Psoas muscle (tissue), 8 donors: ENCODE measurements at places on chromosomes 16 and 17. TPM values are rescaled to one million over a fixed set of nuclear protein-coding genes. Genes with fewer than 3 reads are reported as not detected.

PYDC1 gene
- not detected for polyA plus RNA-seq

SLC6A2 gene
- polyA plus RNA-seq = not detected

WNK4 gene
- 0.01 TPM for polyA plus RNA-seq

KRT15 gene
- 0.56 TPM for polyA plus RNA-seq

FAM117A gene
- polyA plus RNA-seq = 2.7 TPM

SOST gene
- not detected for polyA plus RNA-seq

AIPL1 gene
- polyA plus RNA-seq = not detected

LDHD gene
- 20.5 TPM for polyA plus RNA-seq

CCL1 gene
- not detected for polyA plus RNA-seq

CTF1 gene
- polyA plus RNA-seq = 5.5 TPM

JUP gene
- polyA plus RNA-seq = 25.8 TPM

ZNF821 gene
- polyA plus RNA-seq = 0.87 TPM

TPSD1 gene
- 0.09 TPM for polyA plus RNA-seq

DNA sequence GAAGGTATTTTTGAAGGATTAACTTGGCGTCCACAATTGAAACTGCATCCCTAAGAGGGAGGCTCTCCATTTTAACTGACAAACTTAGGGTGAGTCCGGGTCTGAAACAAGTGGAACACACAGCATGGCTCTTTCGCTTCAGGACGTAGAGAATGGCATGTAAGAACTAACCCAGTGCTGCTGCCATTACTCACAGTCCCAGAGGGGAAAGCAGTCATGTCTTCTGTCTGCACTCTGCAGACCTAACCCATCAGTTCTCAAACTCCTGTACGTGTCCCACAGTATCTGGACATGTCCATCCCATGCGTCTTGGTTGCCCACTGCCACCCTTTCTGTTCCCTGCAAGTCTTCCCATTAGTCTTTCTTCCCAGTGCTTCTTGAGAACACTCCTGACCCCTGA lies 563 bp downstream of the ST6GALNAC1 start:
- DNase-seq = no peak

- peak; percentile 47 for DNase-seq
Measured at GRCh38 chr17:50361561-50362480, 11.2 kb downstream of the MRPL27 start.

GRCh38 chr17:78953356-78954350 lies 26.1 kb downstream of the LGALS3BP start:
- no peak for DNase-seq

- DNase-seq = no peak
Measured at GRCh38 chr16:69039333-69039941, 66.0 kb upstream of the HAS3 start.

GRCh38 chr16:74521691-74522090 lies 85.2 kb downstream of the GLG1 start:
- DNase-seq = no peak

DNA sequence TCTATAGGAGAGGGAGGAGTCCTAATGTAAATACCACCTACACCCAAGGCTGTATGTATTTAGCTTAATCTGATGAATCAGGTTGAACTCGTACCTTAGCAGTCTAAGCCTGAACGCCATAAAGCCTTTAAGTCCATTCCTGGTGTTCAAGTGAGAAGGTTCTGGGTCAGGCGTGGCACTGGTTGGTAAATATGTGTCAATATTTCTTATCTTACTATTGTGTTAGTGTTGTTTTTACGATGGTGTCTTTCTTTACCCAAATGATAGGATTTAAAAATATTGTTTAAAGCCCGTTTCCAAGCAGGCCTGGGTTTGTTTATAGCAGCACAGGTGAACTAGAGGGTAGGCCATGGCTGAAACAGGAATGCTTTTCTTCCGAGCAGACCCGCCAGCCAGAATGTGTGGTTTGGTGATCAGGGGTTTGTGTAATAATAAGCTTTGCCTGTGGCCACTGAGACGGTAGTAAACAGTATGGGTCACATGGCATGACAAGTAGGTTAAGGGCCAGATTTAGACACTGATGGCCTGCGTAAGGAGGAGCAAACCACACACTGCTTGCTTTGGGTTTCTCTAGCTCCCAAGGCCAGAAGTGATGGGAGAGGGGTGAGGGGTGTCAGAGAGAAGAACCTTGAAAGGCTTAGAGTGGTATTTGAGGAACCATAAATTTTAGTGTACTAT lies 3.3 kb downstream of the TMEM94 start:
- DNase-seq = no peak

GRCh38 chr16:85988306-85988705 lies 89.3 kb downstream of the IRF8 start:
- DNase-seq = no peak

- no peak for DNase-seq
Measured at GRCh38 chr16:89602273-89602951, 11.0 kb upstream of the DPEP1 start.

DNA sequence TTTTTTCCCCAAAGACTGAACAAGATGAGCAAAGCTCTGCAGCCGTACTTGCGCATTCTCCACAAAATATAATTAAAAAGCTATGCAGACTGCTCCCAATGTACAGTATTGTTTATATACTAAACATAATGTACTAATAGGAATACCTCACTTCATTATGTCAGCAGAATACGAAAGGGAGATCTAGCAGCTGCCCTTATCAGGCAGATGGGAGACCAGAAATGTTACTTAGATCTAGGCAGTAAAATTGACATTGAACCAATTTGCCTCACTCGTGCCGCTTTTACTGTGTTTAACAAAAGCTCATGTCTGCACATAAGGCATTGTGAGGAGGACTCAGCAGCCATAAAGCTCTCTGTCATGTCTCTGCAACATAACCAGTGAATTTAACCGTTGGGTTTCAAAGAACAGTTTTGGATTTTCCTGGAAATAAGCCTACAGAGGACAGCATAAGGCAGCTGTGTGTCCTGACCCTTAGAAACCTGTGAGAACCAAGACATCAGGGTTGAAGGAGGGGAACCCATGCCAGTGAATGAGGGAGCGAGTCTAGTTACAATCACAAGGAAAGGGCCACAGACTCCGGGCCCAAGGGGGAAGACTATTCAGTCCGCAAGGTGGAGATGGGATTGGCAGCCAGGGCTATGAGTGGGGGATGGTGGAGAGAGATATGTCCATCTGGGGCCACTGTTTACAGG lies 71.4 kb downstream of the GNAO1 start:
- DNase-seq = no peak

GRCh38 chr16:2856061-2856670 lies 1.8 kb downstream of the PRSS22 start:
- no peak for DNase-seq

DNA sequence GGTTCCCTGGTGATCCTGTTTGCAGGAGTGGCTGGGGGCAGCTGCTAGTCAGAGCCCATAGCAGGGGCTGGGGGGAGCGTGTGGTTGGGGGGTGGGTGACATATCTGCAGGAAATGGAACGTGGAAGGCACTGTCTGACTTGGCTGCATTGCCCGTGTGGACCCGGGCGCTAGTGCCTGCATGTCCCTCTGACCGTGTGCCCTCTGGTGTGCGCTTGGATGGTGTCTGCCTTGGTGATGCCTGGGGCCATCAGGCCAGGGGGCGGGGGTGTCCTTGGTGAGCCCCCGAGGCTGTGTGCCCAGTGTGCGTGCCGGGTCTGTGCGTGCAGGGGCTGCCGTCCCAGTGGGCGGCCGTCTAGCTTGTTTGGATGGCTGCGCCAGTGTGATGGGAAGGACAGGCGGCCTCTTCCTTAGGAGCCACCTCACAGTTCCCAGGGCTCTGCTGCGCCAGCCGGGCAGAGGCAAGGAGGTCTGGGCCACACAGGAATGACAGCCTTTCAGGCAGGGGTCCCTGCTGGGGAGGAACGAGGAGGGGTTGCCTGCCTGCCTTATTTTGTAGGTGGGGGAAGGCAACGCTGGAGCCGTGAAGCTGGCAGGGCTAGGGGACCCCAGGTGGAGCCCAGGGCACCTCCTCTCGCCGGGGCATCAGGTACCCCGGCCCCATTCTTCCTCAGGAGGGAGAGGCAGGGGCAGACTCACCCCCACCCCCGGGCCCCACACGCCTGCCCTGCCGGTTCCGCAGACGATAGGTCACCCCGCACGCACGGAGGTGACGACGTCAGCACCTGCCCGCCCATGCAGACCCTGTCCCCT lies 693 bp downstream of the NDRG4 start:
- no peak for DNase-seq

GRCh38 chr17:2872282-2872681 lies 76.0 kb downstream of the RAP1GAP2 start:
- no peak for DNase-seq

- no peak for DNase-seq
Measured at GRCh38 chr16:63385714-63386432, 1349.6 kb upstream of the CDH8 start.

- DNase-seq = no peak
Measured at GRCh38 chr17:6507535-6507934, 48.8 kb downstream of the PITPNM3 start.

- peak; percentile 92 for DNase-seq
Measured at GRCh38 chr16:29925781-29926710, at the start of gene KCTD13. TSS of gene KCTD13 (minus strand) at chr16:29926226. CDS start at chr16:29926033, 193 bp downstream.

- no peak for DNase-seq
Measured at GRCh38 chr17:68314916-68315535, 23.7 kb downstream of the ARSG start.

DNA sequence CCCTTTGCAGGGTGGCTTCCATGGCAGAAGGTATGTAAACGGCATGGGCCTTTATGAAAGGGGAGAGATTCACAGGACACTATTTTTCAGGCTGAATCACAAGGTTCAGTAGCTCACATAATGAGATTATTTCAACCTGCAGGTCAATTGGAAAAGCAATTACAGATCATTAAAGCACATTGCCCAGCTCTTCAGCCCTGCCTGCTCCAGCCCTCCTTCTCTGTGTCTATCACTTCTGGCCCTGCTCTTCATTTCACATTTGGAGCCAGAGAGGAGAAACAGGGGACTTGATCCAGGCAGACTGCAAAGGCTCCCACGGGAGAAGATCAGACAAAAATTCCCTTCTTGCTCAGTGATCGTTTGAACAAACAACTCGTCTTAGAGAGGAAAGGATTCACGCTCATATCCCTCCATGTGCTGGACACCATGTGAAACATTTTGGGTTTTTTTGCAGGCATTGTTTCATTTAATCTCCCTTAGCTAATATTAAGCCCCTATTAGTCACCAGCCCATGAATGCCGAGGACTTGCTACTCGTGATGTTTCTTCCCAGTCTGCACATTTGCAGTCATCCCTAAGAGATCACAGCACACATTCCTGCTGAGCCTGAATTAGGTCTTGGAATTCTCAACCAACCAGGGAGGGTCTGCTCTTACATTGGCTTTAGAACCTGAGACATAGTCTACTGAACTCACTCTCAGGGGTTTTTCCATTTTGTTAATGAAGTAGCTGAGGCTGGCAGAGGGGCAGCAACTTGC lies 443.9 kb upstream of the CCL2 start:
- no peak for DNase-seq

DNA sequence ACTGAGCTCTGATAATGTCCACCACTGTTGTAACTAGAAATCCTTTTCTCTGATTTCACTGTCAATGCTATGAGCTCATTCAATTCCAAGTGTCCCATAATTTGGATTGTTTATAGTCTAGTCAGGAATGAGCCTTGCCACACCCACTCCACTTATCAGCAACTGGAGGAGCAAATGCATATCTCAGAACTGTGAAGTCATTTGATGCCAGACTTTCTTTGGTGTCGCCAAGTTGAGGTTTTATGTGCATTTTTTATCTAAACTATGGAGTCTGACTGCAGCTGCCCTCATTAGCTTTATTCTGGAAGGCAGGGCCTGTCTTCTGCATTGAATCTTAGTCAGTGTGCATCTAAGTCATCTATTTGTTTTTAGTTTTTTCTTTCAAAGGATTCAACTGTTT lies 361.3 kb downstream of the PMP22 start:
- no peak for DNase-seq

DNA sequence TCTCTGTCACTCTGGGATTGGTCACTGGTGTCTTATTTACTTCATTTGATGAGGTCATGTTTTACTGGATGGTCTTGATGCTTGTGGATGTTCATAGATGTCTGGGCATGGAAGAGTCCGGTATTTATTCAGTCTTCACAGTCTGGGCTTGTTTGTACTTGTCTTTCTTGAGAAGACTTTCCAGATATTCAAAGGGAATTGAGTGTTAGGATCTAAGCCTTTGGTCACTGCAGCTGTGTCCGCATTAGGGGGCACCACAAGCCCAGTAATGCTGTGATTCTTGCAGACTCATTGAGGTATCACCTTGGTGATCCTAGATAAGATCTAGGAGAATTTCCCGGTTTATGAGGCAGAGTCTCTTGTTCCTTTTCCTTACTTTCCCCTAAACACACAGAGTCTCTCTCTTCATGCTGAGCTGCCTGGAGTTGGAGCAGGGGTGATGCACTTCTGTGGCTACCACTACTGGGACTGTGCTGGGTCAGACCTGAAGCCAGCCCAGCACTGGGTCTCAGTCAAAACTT lies 214.7 kb downstream of the SPECC1 start:
- no peak for DNase-seq

DNA sequence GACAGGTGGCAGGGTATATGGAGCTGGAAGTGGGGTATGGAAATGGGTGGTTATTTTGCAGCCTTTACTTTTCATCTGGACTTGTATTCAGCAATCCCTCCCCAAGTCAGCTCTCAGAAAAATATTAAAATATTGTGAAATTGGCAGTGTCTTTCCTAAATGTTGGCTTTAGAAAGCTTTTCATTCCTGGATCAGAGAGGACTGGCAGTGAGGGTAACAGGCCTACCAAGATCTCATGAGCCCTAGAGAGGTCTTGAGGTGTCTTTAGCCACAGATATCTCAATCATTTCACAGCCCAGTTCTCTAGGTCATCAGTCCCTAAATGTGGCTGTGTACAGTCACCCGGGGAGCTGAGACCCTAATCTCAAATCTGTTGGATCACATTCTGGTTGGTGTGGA lies 22.5 kb downstream of the SLC7A6OS start:
- DNase-seq = no peak

DNA sequence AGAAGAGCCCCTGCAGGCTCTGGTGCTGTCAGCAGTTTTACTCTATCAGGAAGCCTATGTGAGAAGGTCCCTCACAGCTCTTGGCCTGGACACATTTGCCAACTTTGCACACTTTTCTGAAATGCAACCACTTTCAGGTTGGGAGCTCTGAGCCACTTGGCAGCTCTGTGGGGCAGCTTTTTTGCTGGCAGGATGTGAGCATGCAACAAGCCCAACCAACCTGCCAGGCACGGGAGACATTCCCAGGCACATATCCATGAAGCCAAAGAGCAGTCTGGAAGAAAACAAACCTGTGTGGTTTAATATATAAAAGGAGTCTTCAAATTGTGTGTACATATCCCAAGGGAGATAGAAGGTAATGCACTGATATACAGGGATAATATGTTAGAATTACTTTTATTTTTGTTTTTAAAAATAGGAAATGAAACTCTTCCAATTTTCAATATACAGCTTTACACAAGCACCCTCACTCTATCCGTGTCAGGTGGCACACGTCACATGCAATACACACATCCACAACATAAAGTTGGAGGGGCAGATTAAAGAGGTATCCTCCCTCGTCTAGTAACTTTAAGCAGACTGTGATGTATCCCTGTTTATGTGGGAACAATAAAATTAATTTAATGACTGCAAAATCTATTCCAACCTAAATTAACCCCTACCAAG lies 57.4 kb upstream of the COX10 start:
- no peak for DNase-seq

DNA sequence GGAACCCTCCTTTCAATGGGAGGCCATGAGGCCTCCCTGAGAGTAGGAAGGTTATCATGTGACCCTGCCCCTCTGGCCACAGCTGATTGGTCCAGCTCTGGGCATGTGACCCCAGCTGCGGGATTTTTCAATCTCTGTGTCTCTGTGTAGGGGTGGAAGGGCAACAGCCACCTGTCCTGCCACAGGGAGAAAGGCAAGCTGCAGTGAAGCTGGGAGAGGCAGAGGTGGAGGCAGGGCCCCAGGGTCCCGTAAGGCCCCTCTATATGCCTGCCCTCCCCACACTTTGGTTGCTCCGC lies 10.9 kb downstream of the DNAAF8 start:
- DNase-seq = no peak
